Sigmoid colon (tissue), 7 donors: ENCODE measurements at places on chromosomes 12 and 14.

DNA sequence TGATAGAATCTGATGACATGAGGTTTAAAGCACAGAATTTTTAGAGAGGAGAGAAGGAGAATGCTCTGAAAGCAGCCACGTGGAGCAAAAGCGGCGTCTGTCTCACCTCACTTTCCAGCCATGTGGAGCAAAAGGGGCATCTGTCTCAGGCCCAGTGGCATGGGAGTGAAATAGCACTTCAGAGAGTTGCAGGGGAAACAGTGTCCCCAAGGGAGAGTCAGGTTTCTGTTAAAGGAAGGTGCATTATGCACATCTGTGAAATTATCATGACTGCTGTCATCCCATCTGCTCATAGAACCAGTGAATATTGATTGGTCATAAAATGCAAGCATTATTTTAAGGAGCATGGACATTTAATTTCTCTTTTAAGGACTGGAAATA lies 124.0 kb downstream of the BICD1 start:
- no peak for DNase-seq

- DNase-seq = no peak
Measured at GRCh38 chr12:58051378-58051777, 110.0 kb downstream of the ATP23 start.

DNA sequence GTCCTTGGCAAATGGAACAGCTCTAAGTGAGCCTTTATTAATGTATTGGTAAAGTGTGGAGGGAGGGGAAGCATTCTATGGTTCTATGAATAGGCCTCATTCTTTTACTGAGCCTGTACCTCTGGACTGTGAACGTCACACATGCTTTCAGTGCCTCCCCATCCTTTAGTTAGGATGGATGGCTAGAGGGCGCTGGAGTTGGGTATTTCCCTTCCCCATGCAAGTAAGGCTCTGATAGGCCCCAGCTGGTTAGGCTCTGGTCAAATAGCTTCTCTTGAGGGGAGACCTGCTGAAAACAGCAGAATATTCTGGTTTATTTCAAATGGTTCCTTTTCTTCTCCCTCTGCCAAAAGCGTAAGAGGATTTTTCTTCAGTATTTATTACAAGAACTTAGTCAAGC lies 860.9 kb upstream of the MDGA2 start:
- DNase-seq = no peak

DNA sequence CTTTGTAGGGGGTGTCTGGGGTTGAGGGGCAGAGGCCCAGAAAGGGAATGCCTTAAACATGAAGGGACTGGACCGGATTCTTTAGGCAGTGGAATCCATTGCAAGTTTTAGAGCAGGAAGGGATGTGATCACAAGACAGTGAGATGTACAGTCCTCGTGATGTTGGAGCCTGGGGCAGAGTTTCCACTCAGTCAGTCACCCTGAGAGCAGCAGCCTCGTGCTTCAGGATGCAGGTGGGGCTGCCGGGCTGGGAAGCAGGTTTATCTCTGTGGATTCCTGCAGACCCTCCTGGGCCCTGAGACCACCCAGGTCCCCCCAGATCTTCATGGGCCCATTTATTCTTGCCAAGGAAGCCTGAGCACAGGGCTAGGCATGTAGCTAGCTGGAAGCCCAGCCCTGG lies 38.5 kb downstream of the RIN3 start:
- DNase-seq = no peak

- no peak for DNase-seq
Measured at GRCh38 chr12:32201976-32202375, 95.3 kb downstream of the BICD1 start.

GRCh38 chr12:5565933-5566599 lies 134.2 kb downstream of the NTF3 start:
- no peak for DNase-seq

GRCh38 chr14:93778453-93778852 lies 9.8 kb downstream of the PRIMA1 start:
- no peak for DNase-seq

GRCh38 chr12:114342656-114343055 lies 63.3 kb downstream of the TBX5 start:
- DNase-seq = no peak

- peak; percentile 37 for DNase-seq
Measured at GRCh38 chr12:122452701-122453285, 30.3 kb upstream of the CLIP1 start.
